GM18507 (cell line): ENCODE measurements at places on chromosomes 6 and 20.

DNA sequence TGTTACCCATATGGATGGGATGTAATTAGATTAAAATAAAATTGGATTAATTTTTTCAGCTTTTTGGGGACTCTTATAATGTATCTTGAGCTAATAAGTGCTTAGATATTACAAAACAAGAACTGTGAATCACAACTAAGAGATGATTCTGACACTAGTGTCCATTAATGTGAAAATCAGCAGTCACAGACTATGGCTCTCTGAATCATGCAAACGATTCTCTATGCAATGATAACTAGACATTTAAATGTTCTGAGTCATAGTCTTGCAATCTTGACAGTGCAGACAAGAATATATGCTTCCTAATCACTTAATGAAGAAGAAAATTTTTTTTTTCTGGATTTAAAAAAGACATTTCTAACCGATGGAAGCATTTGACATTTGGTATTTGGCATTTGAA is 82.2 kb upstream of the OPRM1 start:
- no peak for DNase-seq

DNA sequence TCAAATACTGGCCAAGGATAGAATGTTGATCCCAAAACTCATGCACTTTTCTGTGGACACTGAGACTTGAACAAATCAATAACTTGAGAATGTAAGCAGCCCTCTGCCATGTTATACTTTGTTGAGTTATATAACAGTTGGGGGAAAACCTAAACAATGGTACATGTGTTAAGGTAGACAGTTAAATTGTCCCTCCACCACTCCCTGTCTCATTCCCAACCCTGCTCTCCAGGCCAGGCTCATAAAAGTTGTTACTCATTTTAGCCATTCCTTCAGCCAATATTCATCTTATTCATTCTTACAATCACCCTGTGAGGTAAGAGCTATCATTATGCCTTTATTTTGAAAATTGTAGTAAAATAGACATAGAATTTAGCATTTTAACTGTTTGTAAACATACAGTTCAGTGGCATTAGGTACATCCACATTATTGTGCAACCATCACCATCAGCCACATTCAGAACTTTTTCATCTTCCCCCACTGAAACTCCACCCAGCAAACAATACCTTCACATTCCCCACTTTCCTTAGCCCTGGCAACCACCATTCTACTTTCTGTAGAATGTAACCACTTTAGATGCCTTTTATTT is 38.2 kb upstream of the IER3 start:
- no peak for DNase-seq

- no peak for DNase-seq
These were observed 19.1 kb downstream of the SCP2D1 start for GRCh38 chr20:18832546-18833200.

GRCh38 chr6:147048930-147049329 is 155.3 kb upstream of the STXBP5 start:
- DNase-seq: no peak

- DNase-seq: no peak
These were observed 116.6 kb upstream of the HTR1E start for GRCh38 chr6:86820750-86821149.

DNA sequence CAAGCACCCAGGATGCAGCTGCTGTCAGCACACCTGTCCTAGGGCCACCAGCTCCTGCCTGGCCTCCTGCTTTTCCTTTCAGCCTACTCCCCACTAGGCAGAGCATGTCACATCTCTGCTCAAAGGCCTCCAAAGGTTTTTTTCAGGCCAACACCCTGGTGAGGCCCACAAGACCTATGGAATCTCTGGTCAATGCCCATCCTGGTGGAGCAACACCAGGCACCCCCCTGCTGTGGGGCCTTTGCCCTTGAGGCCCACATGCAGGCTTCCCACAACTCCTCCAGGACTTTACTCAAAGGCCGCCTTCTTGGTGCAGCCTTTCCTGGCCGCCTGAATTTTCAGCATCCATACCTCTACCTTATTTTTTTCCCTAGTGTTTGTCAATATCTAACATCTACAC is 76.9 kb downstream of the SLC23A2 start:
- no peak for DNase-seq

GRCh38 chr6:116355796-116356195 is 15.0 kb upstream of the DSE start:
- no peak for DNase-seq

DNA sequence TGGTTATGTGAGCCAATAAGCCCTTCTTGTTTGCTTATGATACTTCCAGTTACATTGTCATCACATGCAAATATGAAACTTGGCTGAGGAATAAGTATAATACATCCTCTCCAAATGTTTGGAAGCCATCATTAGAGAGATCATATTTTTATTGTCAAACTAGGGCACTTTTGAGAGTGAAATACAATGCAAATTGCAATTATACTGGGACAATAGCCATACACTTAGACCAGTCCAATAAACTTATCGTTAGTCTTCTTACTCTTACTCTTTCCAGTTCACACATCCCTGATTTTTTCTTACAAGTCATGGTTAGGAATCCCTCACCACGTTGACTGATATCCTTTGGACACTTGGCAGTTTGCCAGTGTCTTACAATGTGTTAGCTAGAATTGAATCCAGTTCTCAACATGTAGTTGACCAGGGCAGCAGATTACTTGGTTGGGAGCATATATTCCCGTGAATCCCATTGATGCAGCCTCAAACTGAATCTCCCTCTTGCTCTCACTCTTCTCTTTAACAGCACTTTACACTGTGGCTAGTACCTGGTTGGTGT is 519.7 kb upstream of the ID4 start:
- DNase-seq: no peak

DNA sequence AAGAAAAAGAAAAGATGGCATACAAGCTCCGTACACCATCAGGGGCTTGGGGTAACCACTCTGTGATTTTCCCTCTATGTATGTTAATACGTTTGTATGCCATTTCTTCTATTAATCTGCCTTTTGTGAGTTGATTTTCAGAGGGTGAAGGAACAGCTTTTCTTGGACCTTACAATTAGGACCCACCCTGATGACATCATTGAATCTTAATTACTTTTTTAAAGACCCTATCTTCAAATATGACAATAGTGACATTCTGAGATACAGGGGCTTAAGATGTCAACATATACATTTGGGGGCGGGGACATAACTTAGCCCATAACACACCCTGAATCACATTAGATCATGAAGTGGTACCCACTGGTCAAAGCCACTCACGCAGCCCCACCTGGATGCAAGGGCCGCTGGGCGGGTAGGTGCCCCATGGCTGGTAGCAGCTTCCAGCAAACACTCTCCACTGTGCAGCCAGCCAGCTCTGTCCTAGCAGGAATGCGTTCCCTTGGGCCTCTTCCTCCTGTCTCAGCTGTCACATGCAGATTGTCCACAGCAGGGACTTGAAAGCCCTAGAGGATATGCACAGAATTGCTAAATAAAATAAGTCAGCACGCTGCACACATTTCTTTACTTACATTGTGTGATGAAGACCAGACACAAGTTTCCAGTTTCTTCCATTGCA is 74.5 kb downstream of the FOXF2 start:
- no peak for DNase-seq

GRCh38 chr6:157885211-157885788 is 62.3 kb downstream of the SNX9 start:
- no peak for DNase-seq

GRCh38 chr6:144331491-144331969 is 46.4 kb downstream of the UTRN start:
- no peak for DNase-seq

DNA sequence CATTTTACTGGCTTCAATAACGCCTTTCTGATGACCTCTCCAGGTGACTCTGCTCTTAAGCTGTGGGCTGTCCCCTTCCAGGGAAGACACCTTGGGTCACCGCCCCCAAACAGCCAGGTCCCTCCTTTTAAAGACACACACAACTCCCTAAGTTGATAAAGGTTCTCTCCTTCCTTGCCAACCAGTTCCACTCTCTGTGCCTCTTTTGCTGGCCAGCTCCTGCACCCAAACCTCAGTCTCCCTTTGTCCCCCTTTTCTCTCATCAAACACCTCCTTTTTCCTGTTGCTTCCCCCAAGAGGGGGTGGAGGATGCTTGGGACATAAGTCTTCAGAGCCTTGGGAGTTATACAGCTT is 1.0 kb downstream of the NCOA6 start:
- DNase-seq: peak; percentile 54

GRCh38 chr6:152952866-152953509 is 29.9 kb downstream of the FBXO5 start:
- DNase-seq: no peak

DNA sequence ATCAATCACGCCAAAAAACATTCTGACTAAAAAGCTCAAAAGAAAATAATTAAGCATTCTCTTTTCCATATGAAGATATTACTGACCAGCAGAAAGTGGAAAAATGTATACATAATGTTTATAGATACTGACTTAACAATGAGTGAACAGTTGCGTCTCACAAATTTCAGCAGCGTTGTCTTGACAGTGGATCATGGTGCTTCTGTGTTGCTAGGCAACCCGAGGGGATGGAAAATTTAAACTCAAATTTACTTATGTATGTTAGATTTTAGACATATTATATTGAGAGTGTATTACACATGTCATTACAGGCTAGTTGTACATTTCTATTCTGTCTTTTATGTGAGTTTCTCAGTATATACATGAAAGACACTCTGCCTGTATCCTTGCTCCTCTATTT is 110.2 kb downstream of the LAMA2 start:
- DNase-seq: no peak

DNA sequence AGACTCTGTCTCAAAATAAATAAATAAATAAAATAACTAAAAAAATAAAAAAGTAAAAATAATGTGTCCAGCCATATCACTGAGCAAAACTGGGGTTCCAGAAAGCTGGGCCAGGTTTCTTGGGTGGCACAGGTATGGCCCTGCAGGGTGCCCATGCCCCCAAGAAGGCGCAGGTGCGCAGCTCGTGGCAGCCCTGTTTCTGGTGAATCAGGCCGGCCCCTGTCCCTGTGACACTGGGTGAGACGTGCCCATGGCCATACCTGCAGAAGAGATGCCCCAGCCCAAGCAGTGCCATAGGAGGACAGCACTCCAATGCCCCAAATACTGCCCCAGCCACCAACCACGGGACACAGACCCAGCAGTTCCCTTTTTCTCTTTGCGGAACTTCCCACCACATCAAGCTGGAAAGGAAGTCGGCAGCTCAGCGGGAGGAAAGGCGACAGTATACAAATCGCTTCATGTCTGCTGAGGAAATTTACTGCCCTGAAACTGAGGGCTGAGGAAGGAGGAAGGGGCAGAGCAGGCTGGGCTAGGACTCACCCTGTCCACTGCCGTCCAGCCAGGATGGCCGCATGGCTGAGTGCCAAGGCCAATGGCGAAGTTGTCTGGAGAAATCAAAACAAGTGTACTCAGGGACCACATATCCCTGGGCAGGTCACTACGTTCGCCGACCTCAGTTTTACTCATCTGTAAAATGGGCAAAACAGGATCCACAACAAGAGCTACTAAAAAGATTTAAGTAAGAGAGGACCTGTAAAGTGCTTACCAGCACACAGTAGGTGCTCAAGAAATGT is 55.4 kb downstream of the PREX1 start:
- DNase-seq: no peak

GRCh38 chr6:128491610-128492206 is 28.7 kb downstream of the PTPRK start:
- no peak for DNase-seq

- DNase-seq: no peak
These were observed 183.2 kb upstream of the BMP5 start for GRCh38 chr6:56058636-56059035.

DNA sequence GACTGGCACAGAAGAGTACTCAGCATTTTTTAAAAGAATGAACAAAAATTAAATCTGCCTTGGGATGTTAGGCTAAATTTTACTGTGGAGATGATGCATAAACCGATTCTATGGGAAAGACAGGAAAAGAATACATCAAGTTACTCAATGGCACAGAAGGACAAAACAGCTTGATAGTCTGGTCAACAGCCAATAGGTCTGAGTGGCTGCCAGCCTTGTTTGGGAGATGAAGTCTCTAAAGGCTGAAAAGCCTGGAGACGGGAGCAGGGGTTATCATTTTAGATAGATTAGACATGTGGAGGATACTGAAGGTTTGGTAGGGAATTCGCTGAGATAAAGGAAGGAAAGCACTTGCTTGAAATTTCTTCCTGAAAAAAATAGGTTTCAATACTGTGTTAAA is 56.3 kb upstream of the LAMA2 start:
- DNase-seq: no peak

- no peak for DNase-seq
These were observed 112.9 kb upstream of the JAG1 start for GRCh38 chr20:10786678-10787077.

- no peak for DNase-seq
These were observed 251.6 kb downstream of the ADGB start for GRCh38 chr6:146850238-146850896.

- no peak for DNase-seq
These were observed 56.7 kb upstream of the TOX2 start for GRCh38 chr20:43857932-43858331.

DNA sequence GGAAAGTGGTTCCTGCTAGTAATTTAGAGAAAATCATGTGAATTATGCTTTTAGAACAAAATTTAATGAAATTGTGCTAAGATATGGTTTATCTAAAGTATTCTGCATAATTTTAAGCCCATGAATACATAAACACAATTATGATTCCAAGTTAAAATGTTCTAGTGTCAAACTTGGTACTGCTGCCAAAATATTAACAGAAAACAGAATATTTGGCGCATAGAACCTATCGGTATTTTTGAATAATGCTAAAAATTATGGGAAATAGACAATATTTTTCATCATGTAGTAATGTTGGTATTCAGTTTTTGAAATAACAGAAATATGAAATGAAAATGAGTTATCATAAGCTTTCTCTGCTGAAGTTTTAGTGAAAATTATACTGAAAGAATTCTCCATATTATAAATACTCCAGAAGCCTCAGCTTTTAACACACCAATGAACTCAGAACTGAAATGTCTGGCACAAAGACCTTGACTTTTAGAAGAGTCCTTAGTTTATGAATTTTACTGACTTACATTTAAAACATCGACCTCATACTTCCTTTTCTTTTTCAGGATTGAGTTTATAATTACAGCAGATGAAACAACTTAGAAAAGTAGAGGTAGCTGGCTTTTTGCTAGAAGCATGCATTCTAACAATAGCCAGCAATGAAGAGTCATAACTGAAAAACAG is 1192.3 kb upstream of the GJE1 start:
- DNase-seq: no peak

DNA sequence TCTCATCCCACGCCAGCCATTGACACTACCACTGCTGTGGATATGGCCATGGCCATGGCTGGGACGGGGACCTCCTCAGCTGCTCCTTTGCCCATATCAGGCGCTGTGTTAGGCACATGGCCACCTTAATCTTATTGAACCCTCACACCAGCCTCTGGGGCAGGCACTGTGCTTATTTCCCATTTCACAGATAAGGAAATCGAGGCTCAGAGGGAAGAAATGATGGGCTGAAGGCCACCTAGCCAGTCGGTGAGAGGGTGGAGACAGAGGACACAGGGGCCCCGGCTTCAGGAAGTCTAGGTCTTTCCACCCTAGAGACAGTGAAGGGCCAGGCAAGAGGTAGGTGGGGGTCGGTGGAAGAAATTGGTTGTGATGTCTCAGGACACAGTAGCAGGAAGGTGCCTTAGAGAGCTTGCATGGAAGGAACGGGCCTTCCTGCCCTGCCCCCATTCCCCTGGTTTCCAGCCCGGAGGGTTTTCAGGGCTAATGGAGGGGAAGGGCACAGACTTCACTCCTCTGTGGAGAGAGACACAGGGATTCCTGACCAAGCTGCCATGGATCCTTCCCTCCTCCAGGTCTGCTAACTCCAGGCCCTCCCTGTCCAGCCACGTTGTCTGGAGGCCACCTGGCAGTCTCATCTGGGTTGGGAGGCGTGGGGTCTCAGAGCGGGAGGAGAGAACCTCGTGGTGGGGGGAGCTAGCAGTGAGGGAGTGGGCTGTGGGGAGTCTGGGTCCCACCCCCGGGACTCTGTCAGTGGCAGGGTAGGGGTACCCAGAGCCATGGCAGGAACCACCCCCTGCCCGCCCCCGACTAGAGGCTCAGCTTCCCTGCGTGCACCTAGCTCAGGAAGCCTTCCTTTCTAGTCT is 120.4 kb downstream of the VEGFA start:
- DNase-seq: no peak
